ENCODE measurements at places on chromosomes 3 and 15.

DNA sequence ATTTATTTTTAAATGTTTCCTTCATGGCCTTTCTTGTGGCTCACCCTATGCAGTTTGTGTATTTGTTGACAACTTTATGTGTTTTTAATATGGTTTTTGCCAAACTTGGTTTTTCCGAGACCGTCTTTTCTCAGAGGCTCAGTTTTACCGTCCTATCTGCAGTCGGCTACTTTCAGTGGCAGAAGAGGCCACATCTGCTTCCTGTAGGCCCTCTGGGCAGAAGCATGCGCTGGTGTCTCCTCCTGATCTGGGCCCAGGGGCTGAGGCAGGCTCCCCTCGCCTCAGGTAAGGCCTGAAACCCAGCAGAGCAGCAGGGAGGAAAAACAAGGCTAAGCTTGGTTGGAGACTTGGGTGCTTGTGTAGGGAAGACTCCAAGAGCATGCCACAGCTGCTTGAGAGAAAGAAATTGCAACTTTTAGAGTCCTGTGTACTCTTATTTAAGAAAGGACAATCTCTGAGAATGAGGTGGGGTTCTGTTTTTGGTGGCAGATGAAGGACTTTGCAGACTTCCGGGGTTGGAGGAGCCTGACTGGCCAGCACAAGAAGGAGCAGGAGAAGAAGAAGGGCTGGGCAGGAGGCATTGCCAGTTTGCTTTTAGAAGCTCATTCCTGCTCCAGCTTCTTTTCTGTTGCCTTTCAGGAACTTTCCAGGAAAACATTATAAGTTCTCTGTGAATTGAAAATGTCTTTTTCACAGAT is at the start of gene TIGIT:
TSS of gene TIGIT (plus strand) at position 191 of the 698 bp plus-strand sequence. CDS start at position 225, 34 bp downstream.
- no peak for DNase-seq

DNA sequence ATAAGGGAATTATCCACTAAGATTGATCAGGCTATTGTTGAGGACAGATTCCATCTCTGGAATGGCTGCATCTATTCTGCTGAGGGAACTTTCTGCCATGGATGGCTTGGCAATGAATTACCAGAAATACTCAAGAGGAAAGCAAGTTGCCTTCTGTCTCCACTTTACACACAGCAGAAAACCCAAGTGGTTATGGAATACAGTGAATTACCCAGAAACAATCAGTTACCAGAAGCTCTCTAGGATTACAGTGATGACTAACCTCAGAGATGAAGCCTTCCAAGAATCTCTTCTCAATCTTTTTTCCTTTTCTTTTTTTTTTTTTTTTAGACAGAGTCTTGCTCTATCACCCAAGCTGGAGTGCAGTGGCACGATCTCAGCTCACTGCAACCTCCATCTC is 183.3 kb downstream of the WDR76 start:
- peak; percentile 83 for DNase-seq

- DNase-seq: no peak
Observed at GRCh38 chr3:45599424-45599886, 4.9 kb downstream of the LIMD1 start.

- peak; percentile 86 for DNase-seq
Observed at GRCh38 chr15:32715276-32715675, 2.5 kb upstream of the GREM1 start.

GRCh38 chr3:141080431-141080830 is 29.3 kb downstream of the SPSB4 start:
- DNase-seq: no peak

GRCh38 chr3:35528728-35529127 is 110.6 kb upstream of the ARPP21 start:
- DNase-seq: no peak

DNA sequence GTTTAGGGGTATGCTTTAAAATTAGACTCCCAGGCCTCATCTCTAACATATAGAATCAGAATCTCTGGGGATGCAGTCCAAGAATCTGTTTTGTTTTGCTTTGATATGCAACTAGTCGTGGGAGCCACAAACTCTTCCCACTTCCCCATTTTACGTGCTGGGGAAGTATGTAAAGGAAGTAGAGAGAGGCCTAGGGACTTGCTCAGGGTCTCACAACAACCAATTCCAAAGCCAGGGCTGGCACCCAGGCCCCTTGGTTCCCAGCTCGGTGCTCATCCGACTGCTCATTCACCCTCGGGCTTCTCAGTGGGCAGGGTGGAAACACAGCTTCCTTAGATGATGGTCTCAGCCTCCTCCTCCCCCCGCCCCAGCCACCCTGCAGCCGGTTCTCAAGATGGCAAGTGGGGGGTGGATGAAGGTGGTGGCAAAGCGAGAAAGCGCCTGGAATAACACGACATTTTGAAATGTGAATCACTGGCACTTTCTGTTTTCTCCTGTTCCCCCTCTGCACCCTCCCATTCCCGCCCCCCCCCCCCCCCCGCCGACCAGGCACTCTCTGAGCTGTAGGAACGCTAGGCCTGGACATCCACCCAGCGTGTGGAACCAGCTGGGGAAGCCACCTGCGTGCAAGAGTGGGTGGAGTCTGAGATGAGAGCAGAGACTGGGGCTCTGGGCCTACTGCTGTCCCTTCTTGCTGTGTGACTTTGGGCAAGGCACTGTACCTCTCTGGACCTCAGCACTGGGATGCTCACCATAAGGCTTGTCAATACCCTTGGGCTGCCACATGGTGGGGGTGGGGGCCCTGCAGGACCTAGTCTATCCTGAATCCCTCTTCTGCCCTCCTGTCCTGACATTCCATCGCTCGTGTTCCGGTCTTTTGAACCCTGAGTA is 214.5 kb downstream of the RPLP1 start:
- no peak for DNase-seq

Measured in astrocyte (in vitro differentiated cells and primary cell).